ENCODE measurements at places on chromosomes 3 and 15.
A peak's percentile ranks its signal among the peaks of the same experiment; 100 is the strongest.

- peaks cover 17% of the 10 kb centered on the region for H3K4me1 ChIP-seq
- DNase-seq = peak; percentile 31
- no peaks in the 10 kb centered on the region for H3K36me3 ChIP-seq
- H3K4me3 ChIP-seq = no peak overlapping the region
- no peaks in the 10 kb centered on the region for H3K27me3 ChIP-seq
Observed at GRCh38 chr3:151156618-151157216, 46.3 kb downstream of the GPR171 start.

- H3K27ac ChIP-seq = no peak within 1 kb of the TSS
- peak; percentile 53 for DNase-seq
- peaks cover 48% of the 10 kb centered on the region for H3K27me3 ChIP-seq
- H3K4me1 ChIP-seq = peaks cover 13% of the 10 kb centered on the region
Observed at GRCh38 chr3:141050576-141051442, at the start of gene SPSB4. Gene SPSB4 (plus strand): TSS chr3:141051347. CDS start chr3:141066105, 14,758 bp downstream.

GRCh38 chr15:84752700-84753099 lies 4.3 kb downstream of the ZNF592 start:
- H3K36me3 ChIP-seq = peaks cover 16% of the 10 kb centered on the region
- H3K27me3 ChIP-seq = no peaks in the 10 kb centered on the region
- H3K4me1 ChIP-seq = peaks cover 16% of the 10 kb centered on the region
- DNase-seq = no peak
- H3K4me3 ChIP-seq = no peak overlapping the region

- H3K27me3 ChIP-seq = no peaks in the 10 kb centered on the region
- H3K36me3 ChIP-seq = peaks cover 93% of the 10 kb centered on the region
- no peak overlapping the region for H3K4me3 ChIP-seq
- no peak overlapping the region for H3K27ac ChIP-seq
- peaks cover 7% of the 10 kb centered on the region for H3K4me1 ChIP-seq
Observed at GRCh38 chr3:14131134-14131533, 6.3 kb downstream of the TMEM43 start.

DNA sequence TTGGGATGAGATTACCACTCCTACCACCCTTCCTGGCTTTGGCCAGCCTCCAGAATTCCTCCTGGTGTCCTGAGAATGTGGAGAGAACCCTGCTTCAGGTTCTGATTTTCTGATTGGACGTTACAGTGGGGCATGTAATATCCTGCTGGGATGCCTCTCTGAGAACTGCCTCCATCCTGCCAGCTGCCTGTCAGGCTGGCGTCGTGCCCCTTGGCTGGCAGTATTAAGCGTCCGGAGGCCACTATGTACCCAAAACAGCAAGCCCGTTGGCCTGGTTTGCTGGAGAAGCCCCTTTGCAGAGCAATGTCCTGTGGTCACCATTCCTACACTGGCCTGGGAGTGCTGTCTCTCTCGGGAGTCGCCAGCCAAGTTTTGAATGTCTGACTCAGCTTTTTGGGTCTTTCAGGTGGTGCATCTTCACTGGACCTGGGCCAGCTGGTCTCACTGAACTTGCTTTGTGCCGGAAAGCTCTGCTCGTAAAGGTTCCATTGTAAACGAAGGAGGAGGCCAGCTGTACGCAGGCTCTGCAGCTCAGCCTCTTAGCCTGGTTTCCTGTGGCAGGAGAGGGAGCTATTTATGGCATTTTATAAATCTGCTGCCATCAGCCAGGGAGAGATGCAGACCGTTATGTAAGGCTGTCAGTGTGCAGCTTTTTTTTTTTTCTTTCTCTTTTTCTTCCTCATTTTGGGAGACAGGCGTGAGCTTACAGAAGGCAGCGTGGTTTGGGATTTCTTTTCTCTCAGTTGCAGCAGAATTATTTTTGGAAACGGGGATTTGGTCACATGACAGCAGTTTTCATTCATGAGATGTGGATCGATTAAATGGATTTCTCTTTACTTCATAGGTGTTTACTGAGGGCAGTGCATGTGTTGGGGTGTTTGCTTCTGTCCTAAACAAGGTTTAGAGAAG lies 19.0 kb upstream of the TRAK1 start:
- DNase-seq = peak; percentile 68
- peaks cover 24% of the 10 kb centered on the region for H3K4me1 ChIP-seq
- no peaks in the 10 kb centered on the region for H3K27me3 ChIP-seq
- peak overlapping the region; percentile 48 for H3K27ac ChIP-seq

DNA sequence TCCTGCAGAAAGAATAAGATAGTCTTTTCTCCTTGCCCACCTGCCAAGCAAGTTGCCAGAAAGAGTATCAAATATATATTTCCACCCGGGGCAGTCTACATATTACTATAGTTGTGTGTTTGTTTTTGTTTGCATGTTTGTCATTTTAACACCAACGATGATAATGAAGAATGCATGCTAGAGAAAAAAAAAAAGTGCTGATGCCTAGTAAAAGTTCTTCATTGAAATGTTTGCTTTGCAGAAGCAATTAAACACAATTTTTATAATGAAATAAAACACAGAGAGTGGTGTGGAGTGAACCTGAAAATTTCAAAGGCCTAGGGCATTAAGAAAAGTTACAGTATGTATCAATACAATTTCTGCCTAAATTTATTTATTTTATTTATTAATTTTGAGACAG lies 2.5 kb upstream of the PCLAF start:
- H3K27me3 ChIP-seq = no peaks in the 10 kb centered on the region
- H3K4me3 ChIP-seq = no peak overlapping the region
- no peak for DNase-seq
- H3K36me3 ChIP-seq = peaks cover 11% of the 10 kb centered on the region

- DNase-seq = no peak
- H3K4me1 ChIP-seq = peaks cover 7% of the 10 kb centered on the region
- H3K27ac ChIP-seq = no peak overlapping the region
- no peak overlapping the region for H3K4me3 ChIP-seq
Observed at GRCh38 chr3:99298661-99299060, 339.7 kb upstream of the COL8A1 start.

GRCh38 chr15:73897441-73898261 lies 24.3 kb downstream of the TBC1D21 start:
- H3K4me1 ChIP-seq = peaks cover 14% of the 10 kb centered on the region
- no peak overlapping the region for H3K27ac ChIP-seq
- DNase-seq = peak; percentile 66
- H3K27me3 ChIP-seq = no peaks in the 10 kb centered on the region
- no peak overlapping the region for H3K4me3 ChIP-seq

DNA sequence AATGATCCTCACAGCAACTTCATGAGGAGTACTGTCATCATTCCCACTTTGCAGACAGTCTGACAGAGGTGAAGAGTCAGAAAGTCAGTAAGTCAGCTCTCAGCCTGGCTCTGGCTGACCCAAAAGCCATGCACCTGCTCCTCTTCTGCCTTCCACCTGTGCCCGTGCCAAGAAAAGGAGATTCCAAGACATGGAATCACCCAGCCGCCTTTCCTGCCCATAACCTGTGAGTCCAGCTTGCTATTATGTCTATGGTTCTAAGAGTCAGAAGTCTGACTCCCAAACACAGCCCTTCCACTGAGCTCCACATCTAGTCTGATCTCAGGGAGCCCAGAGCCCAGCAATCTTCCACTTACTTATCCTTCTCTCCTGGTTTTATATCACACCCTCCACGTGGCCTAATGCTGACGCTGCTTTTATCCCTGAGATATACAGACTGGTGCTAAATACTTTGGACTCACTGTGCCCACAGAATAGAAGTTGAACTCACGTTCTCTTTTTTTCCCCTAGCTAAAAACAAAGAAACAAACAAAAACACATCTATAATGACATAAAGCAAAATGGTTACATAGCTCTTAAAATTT lies 66.0 kb downstream of the PLD1 start:
- H3K27ac ChIP-seq = no peak overlapping the region
- H3K27me3 ChIP-seq = no peaks in the 10 kb centered on the region
- no peak for DNase-seq
- H3K4me3 ChIP-seq = no peak overlapping the region
- H3K36me3 ChIP-seq = no peaks in the 10 kb centered on the region
- H3K4me1 ChIP-seq = no peaks in the 10 kb centered on the region

Data from SJSA1 (cell line).